ENCODE measurements at places on chromosomes 2 and 18.

- no peak for DNase-seq
Measured at GRCh38 chr18:49971462-49971861, 158.1 kb upstream of the ACAA2 start.

GRCh38 chr2:9262671-9263171, 56.1 kb downstream of the ASAP2 start:
- DNase-seq, result no peak

DNA sequence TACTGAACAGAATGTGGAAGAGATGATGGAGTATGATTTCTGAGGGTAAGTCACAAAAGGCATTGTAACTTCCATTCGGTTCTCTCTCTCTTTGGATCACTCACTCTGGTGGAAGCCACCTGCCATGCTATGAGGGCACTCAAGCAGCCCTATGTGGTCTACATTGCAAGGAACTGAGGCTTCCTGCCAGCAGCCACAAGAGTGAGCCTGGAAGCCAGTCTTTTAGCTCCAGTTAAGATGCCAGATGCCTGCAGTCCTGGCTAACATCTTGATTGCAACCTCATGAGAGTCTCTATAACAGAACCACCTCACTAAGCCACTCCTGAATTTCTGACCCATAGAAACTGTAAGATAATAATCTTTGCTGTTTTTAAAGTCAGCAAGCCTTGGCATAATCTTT, 935.7 kb downstream of the LRP1B start:
- no peak for DNase-seq

DNA sequence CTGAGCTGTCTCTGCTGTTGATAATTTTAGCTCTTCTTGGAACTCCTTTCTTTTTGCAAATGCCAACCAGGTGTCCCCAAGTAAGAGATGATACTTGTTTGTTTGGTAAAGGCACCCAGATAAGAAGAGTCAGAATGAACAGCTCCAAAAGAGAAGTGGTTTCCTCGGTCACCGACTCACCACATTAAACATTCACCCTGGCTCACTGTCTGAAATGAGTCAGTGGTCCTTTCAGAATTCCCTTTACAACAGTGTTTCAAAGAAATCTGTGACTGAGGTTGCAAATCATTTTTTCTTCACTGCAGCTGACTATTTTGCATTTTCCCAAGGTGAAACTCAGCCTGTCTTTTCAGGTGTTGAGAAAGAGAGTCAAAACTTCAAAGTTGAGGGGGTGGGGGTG, 16.2 kb upstream of the CXCR4 start:
- DNase-seq, result no peak

- DNase-seq, result no peak
Measured at GRCh38 chr2:199464606-199465352, 7.0 kb upstream of the SATB2 start.

DNA sequence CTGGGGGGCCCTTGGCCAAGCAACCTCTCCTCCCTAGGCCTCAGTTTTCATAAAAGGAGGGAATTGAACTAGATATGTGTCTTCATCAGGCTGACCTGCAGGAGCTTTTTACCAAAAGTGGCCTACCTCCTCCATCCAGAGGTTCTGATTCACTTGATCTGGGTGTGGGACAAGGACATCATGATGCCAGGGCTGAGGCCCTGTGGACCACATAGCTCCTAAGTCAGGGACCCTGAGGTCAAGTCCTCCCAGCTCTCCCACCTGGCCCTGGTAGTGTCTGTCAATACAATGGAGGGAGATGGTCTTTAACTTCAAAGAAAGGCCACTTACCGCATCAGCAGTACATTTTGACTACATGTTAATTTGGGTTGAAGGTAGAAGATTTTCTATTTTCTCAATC, 10.4 kb downstream of the IL1RN start:
- no peak for DNase-seq

DNA sequence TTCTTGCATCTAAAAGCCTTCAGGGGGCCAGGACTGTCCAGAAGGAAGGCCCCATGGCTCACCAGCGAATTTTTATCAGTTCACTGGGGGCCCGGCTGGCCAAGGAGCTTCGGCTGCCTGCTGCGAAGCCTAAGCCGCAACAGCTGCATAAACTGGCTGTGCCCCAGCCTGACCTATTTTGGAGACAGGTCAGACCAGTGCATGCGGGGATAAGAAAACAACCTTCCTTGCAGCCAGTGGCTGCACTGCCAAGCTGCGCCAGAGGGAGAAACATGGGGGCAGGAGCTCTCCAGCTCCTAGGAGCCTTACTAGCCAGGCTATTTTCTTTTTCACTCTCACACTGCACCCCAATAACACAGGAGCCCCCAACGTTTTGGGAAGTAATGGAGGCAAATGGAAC, 15.2 kb downstream of the PAX3 start:
- DNase-seq, result no peak

GRCh38 chr2:77479395-77479794, 42.8 kb downstream of the LRRTM4 start:
- DNase-seq, result no peak
